Amniotic epithelial cell (primary cell): ENCODE measurements at places on chromosomes 4 and X.

DNA sequence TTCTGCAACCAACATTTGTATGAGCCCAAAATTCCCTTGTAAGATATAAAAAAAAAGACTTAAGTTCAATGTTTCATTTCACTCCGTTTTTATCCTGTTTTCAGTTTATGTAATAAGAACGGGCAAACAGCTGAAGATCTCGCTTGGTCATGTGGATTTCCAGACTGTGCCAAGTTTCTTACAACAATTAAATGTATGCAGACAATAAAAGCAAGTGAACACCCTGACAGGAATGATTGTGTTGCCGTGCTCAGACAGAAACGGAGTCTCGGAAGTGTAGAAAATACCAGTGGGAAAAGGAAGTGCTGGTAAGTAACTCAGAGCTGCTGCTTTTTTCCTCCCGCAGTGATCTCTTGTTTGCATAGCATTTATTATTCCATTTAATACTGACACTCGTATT is 2.8 kb downstream of the ANKRD37 start:
- DNase-seq: no peak

- DNase-seq: no peak
Measured at GRCh38 chrX:70049925-70050324, at the start of gene AWAT2. TSS of gene AWAT2 (minus strand) at chrX:70049938. CDS start at chrX:70049932, 6 bp downstream.

GRCh38 chrX:49072712-49073095 is 1.1 kb downstream of the PRAF2 start:
- no peak for DNase-seq

GRCh38 chrX:132662844-132663243 is 174.0 kb upstream of the MBNL3 start:
- no peak for DNase-seq
